ENCODE measurements at places on chromosomes 2 and 18.

GRCh38 chr18:59566533-59566971, 130.7 kb downstream of the CCBE1 start:
- no peak for DNase-seq

DNA sequence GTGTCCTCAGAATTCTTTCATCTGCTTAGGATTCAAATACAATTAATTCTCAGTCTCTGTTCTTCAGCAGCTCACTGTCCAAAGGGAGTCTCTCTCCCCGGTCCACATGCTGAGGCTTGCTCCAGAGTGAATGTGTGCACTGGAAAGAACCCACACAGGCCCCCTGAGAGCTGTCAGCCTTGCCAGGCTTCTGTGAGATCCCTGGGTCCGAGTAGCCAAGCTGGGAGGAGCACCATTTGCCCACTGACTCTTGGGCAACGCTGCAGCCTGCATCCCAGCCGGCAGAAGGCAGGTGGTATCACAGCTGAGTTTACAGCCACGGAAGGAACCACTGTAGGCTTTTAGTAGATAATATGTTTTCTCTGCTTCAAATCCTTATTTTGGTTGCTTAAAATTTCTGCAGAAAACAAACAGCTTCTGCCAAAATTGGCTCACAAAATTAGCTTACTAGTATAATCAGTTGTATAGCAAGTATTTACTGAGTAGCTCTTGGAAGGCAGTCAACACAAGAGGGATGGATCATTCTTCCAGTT, 21.4 kb upstream of the LTBP1 start:
- no peak for DNase-seq

DNA sequence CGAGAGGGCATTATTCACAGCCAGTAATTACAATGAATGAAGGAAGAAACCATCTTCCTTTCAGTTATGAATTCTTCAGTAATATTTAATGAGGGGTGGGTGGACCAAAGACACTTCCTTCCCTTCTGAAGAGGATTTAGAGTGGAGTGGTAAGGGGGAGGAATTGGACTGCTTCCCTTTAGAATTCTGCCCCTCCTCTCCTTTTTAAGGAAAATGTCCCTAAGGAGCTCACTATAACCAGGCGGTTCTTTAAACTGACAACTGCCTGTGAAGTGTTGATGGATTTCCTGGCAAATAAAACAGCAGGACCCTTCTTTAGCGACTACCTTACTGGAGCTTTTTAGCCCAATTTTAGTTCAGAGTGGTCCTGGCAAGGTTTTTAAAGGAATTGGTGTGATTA, 86.4 kb downstream of the LIMS1 start:
- DNase-seq: no peak

GRCh38 chr18:47679864-47680263, 250.6 kb downstream of the SMAD2 start:
- DNase-seq: no peak

DNA sequence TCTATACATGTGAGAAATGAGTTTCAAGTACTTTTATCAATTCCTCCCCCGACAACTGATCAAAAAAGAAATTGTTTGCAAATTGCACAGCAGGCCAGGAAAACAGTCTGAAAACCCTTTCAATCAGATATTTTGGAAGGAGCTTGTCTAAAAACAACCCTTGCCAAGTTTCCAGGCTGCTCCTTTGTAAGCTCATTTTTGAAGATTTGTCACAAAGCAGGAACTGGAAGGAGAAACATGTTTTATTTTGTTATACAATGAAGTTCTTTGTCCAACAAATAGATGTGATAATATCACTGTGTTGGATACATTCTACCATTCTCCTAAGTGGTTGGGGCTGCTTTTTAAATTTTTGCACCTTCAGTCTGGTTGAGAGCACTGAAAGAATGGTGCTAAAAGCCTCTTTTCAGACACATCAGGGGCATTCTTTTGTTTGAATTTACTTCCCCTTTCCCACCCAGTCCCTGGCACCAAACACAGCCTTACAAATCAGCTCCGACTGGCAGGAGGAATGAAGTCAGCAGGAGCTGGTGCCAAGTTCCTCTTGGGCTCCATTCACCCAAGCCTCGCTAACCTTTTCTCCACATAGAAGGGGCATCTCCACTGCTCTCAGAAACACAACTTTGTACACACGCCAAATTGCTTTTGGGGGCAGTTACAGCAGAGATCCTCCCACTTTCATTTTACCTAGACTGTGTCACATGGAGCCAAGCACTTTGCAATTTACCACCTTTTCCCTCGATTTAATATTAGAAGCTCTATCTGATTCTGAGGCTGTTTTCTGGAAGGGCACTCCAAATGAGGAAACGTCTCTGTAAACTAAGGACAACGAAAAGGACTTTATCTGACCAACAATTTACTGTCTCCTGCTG, 88.0 kb downstream of the C1D start:
- DNase-seq: peak; percentile 49

- DNase-seq: no peak
These were observed 114.2 kb downstream of the ZNF532 start for GRCh38 chr18:58978916-58979315.

GRCh38 chr2:229836847-229837246, 85.0 kb downstream of the TRIP12 start:
- no peak for DNase-seq

GRCh38 chr2:53765767-53766166, 1.8 kb upstream of the CHAC2 start:
- DNase-seq: no peak

DNA sequence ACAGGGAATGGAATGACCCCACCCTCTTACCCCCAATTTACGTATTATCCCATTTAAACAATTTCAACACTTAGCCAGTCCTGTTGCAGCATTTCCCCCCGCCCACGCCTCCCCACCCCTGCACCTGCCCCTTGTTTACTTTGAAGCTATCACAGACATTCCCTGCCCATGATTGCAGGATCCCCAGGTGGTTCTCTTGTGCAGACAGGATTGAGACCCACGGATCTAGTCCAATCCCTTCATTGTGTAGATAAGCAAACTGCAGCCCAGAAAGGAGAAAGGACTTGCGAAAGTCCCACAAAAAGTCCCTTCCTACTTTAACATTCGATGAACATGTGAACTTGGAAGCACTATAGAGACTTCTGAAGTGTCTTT, 38.9 kb downstream of the TMEM17 start:
- no peak for DNase-seq

GRCh38 chr2:171824086-171824485, 70.0 kb downstream of the SLC25A12 start:
- DNase-seq: no peak

DNA sequence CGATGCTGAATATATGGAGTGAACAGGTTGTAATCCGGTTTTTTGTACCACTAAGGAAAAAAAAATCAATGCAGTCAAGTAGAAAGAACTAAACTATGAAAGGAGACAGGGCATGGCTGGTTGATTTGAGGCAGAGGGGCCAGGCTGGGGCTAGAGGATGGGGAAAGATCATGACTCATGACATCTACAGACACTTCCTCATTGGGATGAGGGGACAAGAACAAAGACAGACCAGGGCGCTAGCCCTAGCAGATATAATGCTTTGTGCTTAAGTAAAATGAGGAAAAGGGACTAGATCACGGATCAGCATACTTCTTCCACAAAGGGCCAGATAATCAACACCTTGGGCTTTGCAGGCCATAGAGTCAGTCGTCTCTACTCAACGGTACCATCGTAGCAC, 55.8 kb downstream of the ST6GAL2 start:
- no peak for DNase-seq

DNA sequence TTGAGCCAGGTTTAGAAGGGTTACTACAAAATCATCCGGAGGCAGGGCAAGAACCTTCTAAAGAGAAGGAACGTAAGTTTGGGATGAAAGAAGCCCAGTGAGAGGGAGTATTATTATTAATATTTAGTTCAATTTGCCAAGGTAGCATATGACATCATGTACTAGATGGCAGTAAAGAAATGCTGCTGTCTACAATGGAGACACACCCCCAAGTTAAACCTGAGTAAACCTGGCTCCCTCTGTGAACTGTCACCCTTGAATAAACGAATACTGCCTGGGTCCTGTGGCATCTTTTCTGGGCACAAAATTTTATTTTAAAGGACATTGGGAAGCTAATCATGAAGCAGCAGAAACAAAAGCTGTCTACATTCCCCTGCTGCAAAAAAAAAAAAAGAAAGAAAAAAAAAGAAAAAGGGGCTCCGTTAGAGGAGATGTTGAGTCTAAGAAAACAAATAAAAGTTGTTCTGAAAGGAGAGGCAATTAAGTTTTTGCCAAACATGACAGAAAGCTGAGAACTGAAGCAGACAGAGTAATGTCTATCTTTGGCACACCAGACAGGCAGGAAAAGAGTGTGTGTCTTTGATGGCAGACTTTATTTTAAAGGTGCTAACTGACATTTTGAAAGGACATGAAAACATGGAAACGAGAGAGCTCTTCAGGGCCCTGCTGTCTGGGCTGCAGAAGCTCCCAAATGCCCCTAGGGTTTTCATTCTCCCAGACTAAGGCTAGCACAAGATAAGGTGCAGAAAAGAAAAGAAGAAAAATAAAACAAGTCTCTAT, 557.7 kb upstream of the CHAC2 start:
- no peak for DNase-seq

- no peak for DNase-seq
These were observed 28.3 kb downstream of the KLHL23 start for GRCh38 chr2:169761970-169762292.

- no peak for DNase-seq
These were observed 6.5 kb downstream of the STARD6 start for GRCh38 chr18:54351186-54351585.

DNA sequence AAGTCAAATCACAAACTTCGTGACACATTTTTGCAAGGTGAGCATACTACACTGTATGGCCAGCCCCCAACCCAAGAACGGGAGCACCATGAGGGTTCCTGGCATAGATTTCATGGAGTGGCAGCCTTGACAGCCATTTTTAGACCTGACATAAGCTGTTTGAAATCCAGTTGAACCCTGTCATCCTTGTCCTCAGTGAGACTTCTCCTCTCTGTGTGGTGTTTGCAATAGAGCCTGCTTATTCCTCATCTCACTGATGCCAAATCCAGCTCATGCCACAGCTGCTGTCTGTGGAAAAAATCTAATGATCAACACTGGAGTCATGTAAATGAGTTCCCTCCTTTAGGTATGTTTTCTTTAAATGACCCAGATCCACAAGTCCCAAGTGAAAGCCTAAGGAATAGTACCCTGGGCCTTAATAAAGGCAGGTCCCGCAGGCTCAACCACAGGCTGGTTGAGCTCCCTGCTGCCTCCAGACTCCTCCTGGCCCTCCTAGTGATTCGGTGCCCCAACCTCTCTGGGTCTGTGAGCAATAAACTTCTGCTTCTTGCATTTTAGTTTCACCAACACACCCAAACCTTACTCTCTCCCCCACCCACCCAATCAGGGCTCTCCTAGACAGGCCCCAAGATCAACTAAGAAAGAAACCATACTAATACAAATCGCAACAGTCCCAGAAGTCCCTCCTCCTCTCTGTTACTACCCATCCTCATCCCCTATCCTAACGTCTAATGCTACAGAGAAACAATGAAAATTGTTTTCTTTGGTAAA, 8.4 kb upstream of the CREG2 start:
- no peak for DNase-seq

DNA sequence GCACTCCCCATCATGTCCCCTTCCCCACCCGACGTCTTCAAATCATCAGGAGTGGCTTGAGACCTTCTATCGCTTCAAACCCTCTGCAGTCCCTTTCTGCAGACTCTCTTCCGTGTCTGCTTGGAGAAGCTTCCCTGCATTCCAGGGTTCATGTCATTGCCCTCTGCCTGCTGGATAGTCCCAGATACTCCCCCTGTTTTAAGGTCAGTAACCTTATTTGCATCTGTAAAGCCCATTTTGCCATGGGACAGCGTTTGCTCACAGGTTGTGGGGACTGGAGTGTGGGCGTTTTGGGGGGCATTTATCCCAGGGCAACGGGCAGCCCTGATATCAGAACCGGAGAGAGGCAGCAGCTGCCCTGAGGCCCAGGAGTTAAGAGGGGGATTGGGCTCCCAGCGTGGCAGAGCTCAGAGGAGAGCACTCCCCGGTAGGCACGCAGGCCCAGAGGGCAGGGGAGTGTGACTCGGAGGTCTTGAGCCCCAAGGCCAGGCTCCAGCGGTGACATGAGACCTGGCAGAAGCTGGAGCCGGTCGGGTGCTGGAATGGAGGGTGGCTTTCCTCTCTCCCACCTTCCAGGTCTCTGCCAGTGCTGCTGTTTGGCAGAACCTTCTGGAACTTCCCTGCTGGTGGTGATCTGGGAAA, 73.8 kb downstream of the RTP5 start:
- no peak for DNase-seq

GRCh38 chr2:233185330-233185729, 66.1 kb upstream of the ATG16L1 start:
- DNase-seq: no peak

- DNase-seq: peak; percentile 28
These were observed at the start of gene MAB21L4 for GRCh38 chr2:240895656-240896388. Gene MAB21L4 (minus strand): TSS chr2:240896156. CDS start chr2:240895997, 159 bp downstream.

DNA sequence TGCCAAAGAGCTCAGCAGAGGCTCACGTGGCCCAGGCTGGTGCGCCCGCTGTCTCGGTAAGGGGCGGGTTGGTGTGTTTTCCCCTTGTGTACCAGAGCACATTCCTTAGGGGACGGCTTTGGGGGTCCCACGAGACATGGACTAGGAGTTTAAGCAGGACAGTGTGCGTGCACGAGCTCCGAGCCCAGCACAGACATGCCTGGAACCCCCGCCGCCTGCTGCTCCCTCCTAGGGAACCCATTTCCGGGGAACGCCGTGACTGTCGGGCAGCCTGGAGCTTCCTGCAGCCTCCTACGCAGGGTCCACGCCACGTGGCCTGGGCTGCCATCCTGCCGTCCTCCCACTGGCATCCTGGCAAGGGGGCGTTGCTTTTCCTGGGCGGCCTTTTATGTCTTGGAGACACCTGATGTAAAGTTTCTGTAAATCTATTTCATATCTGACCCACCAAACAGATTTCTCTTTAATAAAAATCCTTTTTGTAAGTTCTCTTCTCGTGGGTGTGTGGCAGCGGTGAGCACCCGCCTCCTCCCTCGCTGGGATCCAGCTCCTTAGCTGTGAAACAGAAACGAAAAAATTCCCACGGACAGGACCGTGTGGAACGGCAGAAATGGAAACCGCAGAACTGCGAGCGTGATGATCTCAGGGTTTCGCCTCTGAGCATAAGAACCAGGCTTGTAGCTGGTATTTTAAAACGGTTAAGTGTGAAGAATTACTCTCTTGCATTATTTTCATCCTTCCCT, 43.5 kb upstream of the KCNG2 start:
- DNase-seq: no peak

DNA sequence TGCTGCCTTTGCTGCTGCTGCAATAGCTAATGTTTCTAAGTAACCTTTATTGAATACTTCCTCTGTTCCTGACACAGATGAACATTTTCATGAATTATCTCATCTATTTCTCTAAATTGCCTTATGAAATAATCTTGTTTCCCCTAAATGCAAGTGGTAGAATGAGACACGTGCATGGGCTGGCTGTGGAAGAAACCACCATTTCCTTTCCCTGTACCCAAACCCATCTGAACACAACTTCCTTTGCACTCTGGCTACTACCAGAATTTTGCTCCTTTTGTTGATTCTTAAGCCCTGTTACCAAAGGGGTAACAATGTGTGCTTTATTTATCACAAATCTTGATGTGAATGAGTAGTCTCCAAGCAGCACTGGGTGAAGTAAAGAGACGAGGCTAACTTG, 29.2 kb downstream of the AKAIN1 start:
- no peak for DNase-seq
